ENCODE measurements at places on chromosomes 16 and 17.

GRCh38 chr17:35243561-35244340 is 879 bp downstream of the SLFN5 start:
- peak; percentile 26 for DNase-seq

GRCh38 chr17:64066716-64067115 is 46.3 kb upstream of the ICAM2 start:
- DNase-seq: no peak

- no peak for DNase-seq
These were observed 17.1 kb upstream of the DOK4 start for GRCh38 chr16:57503366-57503765.

GRCh38 chr17:4645642-4646041 is 4.2 kb upstream of the ALOX15 start:
- DNase-seq: no peak

DNA sequence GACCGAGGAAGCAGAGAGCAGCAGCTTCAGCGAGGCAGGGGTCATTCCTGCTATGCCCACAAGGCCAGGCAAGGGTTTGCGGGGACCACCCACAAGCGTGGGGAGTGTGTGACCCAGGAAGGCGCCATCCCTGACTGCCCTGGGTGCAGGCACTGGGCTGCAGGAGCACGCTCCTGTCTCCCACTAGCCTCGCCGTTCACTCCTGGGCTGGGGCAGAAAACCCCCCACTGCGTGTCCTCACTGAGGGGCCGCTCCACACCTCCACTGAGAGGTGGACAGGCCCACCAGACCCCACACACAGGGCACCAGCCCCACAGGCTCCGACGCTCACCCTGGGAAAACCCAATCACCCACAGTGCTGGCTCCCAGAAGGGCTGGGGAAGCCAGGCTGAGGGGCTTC is 56.1 kb downstream of the KLHDC4 start:
- no peak for DNase-seq

DNA sequence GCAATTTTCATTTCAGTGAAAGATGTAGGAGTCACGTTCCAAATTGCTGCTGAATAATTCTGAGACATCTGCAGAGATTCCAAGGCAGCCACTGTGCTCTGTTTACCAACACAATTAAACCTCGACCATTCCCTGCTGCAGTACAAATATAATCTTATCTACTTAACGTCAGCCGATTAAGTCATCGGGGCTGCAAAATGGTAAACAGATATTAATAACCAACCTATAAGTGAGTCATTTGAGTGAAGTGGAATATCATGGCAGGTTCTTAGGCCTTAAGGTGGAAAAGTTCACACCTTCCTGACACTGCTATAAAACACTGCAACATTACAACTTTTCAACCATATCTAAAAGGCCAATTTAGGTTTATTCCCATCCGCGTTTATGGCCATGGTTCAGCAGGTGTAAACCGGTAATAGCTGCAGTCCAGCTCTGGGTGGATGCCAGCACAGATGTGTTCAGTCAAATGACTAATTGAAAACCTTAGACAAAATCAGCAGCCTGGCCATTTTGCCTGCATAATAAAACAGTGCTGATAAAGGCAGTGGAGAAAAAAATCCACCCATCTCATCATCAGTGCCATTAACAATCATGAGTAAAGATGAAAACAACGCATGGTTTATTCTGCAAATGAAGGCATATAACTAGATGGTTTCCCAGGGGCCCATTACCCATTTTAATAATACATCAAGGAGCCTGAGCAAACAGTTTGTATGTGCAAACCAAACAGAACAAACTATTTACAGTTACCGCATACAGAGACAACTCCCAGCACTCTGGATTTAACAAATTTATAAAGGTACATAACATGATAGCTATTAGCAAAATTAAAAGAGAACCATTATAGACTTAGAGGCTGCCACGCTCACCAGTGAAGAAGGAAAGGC is 202.9 kb upstream of the IRX3 start:
- no peak for DNase-seq

DNA sequence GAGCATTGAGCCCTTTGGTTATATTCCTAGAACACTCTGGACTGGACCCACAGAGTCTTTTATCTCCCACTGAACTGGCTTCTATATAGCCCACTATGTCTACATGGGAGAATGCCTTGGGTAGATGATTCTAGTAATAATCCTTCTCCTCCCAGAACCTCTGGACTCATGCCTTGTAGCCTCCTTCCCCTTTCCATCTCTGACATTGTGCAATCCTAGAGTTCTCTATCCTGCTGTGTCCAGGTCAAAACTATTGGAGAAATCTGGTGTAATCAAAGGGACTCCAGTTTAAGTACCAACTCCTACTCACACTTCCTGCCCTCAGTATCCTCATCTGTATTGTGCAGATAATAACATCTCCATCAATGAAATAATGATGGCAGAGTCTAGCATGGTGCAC is 9.1 kb downstream of the RCVRN start:
- DNase-seq: no peak

DNA sequence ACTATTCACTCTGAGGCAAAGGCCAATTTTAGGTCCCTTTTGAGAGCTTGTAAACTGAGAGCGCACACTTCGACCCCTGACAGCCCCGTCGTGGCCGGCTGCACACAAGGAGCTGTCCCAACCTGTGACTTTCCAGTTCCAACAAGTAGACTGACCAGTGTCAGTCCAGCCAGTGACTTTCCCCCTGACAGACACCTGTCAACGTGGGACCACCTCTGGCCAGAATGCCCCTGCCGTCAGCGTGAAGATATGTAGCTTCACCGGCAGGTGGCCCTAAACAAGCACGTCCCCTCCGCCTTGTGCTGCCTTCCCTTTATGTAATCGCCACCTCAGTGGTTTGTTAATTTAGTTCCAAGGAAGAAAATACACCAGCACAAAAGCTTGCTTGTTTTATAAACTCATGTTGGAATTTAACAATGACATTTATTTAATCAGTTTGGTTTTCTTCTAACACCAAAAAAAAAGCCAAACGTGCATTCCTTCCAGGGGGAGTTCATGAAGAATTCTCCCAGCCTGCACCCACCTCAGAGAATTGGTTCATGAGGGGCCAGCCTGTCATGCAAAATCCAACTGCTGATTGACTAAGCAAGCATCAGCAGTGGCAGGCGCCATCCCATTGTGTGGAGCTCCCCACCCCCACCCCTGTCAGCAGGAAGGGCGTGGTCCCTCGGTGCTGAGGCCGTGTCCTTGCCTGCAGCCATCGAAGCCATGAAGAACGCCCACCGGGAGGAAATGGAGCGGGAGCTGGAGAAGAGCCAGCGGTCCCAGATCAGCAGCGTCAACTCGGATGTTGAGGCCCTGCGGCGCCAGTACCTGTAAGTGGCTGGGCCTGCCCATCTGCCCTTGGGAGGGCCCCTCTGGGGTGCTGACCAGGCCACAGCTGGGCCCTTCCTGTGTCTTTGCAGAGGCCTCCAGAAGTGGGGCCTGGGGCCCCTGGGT is 33.9 kb downstream of the PLD6 start:
- no peak for DNase-seq

GRCh38 chr16:2749476-2749875 is 3.0 kb upstream of the SRRM2 start:
- DNase-seq: no peak

GRCh38 chr16:78098087-78098486 is 1.4 kb upstream of the WWOX start:
- DNase-seq: no peak

GRCh38 chr17:78112518-78113471 is 15.8 kb downstream of the TMC6 start:
- no peak for DNase-seq

GRCh38 chr16:67155295-67156142 is 4.2 kb downstream of the TRADD start:
- DNase-seq: peak; percentile 73

- DNase-seq: no peak
These were observed 9.7 kb downstream of the SPNS3 start for GRCh38 chr17:4443476-4443875.

GRCh38 chr17:46903762-46904672 is 18.9 kb upstream of the GOSR2 start:
- no peak for DNase-seq

GRCh38 chr17:77892469-77893143 is 65.9 kb upstream of the TNRC6C start:
- no peak for DNase-seq

- DNase-seq: no peak
These were observed 83.6 kb upstream of the NLRP1 start for GRCh38 chr17:5667871-5668270.

DNA sequence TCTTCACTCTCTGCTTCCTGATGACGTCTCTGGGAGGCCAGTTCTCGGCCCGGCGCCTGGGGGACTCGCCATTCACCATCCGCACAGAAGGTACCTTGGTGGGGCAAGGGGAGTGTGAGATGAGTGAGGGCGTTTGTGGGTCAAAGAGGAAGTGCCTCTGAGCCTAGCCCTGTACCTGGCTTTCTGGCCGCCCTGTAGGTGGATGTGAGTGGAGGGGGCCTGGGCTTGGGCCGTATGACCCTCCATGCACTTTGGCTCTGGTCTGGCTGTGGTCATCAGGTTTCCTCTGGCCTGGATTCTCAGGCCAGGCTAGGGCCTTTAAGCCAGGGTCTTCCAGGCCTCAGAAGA is 4.6 kb downstream of the MGAT5B start:
- no peak for DNase-seq

GRCh38 chr17:74957935-74958740 is 14.4 kb downstream of the HID1 start:
- peak; percentile 72 for DNase-seq

DNA sequence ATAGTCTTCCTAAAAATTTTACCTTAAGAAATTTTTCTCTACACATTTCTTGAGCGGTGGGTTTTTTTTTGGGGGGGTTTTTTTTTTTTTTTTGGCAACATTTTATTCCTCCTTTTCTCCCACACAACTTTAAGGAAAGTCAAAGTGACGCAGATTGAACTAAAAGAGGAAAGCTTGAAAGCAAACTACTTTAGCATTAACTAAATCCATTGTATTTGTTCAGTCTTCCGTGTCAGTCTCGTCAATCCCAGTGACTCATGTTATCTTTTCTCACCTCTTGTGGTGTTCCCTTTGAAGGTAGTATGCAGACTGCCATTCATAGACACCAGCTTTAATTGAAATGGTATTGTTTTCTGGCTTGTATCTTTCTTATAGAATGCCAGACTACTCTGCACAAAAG is 39.3 kb downstream of the TADA2A start:
- no peak for DNase-seq

- DNase-seq: no peak
These were observed 7.5 kb upstream of the KREMEN2 start for GRCh38 chr16:2956579-2956956.

DNA sequence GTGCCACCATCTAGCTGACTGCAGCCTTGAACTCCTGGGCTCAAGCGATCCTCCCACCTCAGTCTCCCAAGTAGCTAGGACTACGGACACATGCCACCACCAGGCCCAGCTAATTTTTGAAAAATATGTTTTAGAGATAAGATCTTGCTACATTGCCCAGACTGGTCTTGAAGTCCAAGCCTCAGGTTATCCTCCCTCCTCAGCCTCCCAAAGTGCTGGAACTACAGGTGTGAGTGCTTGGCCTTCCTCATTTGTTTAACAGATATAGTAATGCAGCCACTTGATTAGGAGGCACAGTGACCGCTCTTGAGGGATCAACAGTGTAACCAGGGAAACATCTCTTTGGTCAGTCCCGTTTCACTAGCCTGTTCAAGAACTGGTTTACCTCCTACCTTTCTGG is 35.1 kb downstream of the HLF start:
- no peak for DNase-seq

DNA sequence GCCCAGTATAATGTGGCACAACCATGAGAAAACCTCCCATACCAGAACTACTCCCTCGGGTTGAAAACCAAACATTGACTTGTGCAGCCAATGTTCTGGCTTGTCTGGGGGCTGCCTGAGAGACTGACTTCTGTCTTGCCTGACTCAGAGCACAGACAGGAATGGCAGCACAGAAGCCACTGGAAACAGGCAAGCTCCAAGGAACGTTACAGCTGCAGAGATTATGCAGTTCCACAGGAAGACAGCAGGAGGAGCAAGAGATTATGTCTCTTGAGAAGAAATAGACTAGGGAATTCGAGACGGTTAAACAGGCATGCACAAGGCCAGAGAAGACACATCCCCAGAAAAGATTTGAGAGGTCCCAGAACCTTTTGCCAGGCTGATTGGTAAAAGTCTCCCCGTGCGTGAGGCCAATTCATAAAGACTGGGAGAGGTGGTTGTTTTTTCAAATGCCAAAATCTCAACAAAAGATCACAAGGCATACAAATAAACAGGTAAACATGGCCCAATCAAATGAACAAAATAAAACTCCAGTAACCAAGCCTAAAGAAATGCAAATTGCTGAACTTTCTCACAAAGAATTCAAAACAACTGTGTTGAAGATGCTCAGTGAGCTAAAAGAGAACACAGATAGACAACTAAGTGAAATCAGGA is 90.6 kb upstream of the CDH5 start:
- no peak for DNase-seq

GRCh38 chr17:76775021-76775600 is 37.2 kb downstream of the MFSD11 start:
- DNase-seq: no peak

- no peak for DNase-seq
These were observed 244.2 kb downstream of the GSG1L start for GRCh38 chr16:27819356-27819755.

DNA sequence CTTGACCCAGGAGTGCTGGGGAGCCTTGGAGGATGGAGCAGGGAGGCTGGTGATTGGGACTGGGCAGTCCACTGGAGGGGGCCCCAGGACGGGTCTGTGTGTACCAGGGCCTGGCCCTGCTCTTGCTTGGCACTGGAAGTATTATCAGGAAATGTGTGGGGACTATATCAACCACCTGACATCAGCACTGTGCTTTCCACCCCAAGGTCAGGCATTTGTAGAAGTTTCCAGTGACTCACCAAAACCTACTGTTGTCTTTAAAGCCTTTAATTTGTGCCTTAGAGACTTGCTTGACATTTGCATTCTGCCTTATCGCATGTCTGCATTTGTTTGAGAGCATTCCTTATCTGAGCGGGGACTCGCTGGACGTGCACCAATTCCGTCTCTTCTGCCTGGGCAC is 323.1 kb downstream of the FOXL1 start:
- no peak for DNase-seq

DNA sequence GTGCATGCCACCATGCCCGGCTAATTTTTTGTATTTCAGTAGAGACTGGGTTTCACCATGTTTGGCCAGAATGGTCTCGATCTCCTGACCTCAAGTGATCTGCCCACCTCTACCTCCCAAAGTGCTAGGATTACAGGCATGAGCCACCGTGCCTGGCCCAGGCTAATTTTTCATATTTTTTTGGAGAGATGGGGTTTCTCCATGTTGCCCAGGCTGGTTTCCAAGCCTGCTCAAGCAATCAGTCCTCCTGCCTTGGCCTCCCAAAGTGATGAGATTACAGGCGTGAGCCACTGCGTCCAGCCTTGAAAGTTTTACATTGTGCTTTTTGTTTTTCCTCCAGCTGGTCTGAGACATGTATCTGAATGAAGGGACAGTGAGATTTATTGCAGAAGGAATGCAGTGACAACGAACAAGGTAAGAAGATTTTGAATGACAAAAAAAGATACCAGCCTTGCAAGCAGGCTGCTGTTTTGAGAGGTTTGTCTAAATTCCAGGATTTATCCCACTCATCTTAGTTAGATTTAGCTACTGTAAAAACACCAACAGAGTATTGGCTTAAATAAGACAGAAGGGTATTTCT is 3.4 kb upstream of the ENGASE start:
- no peak for DNase-seq

GRCh38 chr16:68273896-68274295 is 9.6 kb downstream of the SLC7A6 start:
- no peak for DNase-seq

GRCh38 chr17:18920911-18921441 is 31.0 kb upstream of the SLC5A10 start:
- no peak for DNase-seq

Data from activated CD8-positive, alpha-beta memory T cell treated with anti-CD3 and anti-CD28 coated beads for 1 hour (primary cell).